ENCODE measurements at places on chromosomes 12 and 14.

- no peak for DNase-seq
Measured at GRCh38 chr12:4909410-4909733, 333 bp upstream of the KCNA1 start.

DNA sequence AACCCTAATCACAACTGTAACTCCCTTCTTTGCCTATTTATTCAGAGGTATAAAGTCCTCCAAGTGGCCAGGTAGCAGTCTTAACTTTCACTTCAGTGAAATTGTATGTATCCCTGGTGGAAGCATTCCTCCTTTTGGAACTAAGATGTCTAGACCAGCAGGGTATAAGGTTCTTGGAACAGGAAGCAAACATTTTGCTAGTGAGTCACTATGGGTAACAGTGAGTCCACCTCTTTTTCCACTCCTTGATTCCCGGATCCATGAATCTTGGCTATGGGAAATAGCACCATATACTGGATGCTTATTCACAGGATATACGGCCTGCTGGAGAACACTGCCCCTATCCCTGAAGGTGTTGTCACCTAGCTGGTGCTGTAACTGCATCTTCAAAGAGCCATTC lies 80.2 kb downstream of the KCNA5 start:
- DNase-seq: no peak

- DNase-seq: no peak
Measured at GRCh38 chr14:24958271-24958670, 91.7 kb downstream of the STXBP6 start.

GRCh38 chr12:112169966-112170365 lies 44.6 kb downstream of the TRAFD1 start:
- DNase-seq: no peak

DNA sequence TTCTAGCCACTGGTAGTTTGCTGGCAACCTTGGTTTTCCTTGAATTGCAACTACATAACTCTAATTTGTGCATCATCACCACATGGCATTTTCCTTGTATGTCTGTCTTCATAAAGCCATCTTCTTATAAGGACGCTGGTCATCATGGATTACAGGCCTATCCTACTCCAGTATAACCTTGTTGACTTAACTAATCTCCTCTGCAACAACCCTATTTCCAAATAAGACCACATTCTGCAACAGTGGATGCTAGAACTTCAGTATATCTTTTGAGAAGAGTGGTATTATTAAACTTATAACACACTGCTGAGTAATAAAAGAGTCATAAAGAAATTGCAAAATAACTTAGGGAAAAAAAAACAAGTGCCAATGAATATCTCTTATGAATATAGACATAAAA lies 511.8 kb upstream of the FOXG1 start:
- DNase-seq: no peak

- no peak for DNase-seq
Measured at GRCh38 chr12:64395739-64396138, 5.2 kb upstream of the C12orf56 start.

- no peak for DNase-seq
Measured at GRCh38 chr14:61147831-61148549, 133.1 kb downstream of the TMEM30B start.

DNA sequence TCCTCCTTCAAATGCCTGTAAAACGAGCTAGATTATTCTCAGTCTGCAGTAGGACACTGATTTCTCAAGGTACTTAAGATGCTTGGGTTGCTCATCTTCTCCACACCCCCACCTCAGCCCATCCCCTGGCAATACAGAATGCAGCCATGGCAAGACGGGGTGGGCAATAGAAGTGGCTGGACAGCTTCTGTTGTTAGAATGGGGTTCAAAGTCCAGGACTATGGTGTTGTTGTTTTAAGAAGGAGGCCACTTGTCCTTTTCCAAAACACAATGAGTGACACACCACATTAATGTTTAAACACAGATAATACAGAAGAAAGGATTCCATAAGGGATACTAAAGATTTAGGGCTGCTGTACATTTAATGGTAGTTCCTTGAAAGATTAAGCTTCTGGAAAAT lies 188.9 kb upstream of the BCL2L14 start:
- no peak for DNase-seq

- no peak for DNase-seq
Measured at GRCh38 chr12:131921866-131922769, 7.0 kb upstream of the PUS1 start.

DNA sequence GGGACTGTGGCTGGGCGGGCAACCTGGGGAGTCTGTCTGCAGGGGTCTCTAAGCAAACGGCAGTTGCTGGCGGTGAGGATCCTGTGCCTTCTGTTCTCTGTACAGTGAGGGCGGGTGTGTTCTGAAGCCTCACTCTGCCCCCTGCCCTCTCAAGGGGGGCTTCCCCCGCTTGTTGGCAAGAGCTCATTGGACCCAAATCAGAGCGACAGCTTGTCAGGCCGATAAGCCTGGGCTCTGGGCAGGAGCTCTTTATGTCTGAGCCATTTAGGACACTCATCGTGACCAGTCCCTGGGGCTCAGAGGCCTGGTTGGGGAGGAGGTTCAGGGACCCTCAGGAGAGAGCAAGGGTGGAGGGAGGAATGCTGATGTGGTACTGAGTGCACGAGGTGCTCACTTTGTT lies 136.0 kb downstream of the TSPAN9 start:
- DNase-seq: no peak

DNA sequence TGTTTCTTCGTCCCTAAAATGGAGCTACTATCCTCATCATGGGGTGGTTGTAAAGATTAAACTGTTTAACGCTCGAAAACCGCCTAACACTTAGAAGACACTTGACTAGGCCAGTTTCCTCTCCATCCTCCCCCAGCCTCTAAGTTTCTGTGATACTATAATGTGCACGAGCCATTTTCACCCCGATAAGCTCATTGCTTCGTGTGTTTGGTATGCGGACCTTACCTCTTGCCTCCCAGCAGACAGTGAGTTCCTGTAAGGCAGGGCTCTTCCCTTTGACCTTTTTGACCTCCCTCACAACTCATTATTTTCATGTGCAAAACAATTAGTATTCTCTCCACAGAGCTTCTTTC lies 499 bp upstream of the GXYLT1 start:
- DNase-seq: no peak

- no peak for DNase-seq
Measured at GRCh38 chr12:115386946-115387345, 703.0 kb upstream of the TBX3 start.

- DNase-seq: no peak
Measured at GRCh38 chr14:103091041-103091882, 3.3 kb upstream of the EXOC3L4 start.

- peak; percentile 18 for DNase-seq
Measured at GRCh38 chr12:10331642-10332239, 24.1 kb downstream of the KLRD1 start.

- no peak for DNase-seq
Measured at GRCh38 chr12:64746663-64747062, 12.5 kb downstream of the GNS start.

DNA sequence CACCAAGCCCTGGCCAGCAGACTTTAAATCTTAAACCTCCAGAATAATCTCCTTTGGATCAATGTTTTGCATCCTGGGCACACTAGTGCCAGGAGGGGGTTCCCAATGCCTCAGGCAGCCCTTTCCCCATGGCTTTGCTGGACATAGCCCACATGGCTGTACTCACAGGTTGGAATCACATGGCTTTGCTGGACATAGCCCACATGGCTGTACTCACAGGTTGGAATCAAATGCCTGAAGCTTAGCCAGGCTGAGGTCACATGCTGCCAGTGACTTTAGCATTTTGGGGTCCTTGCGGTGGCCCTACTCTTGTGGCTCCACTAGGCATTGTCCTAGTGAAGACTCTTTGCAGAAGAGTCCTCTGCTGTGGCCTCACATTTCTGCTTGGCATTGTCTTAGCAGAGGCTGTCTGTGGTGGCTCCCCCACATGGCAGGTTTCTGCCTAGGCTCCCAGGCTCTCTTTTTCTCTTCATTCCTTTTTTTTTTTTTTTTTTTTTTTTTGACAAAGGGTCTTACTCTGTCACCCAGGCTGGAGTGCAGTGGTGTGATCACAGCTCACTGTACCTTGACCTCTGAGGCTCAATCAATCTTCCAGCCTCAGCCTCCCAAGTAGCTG lies 13.0 kb downstream of the FLVCR2 start:
- no peak for DNase-seq

DNA sequence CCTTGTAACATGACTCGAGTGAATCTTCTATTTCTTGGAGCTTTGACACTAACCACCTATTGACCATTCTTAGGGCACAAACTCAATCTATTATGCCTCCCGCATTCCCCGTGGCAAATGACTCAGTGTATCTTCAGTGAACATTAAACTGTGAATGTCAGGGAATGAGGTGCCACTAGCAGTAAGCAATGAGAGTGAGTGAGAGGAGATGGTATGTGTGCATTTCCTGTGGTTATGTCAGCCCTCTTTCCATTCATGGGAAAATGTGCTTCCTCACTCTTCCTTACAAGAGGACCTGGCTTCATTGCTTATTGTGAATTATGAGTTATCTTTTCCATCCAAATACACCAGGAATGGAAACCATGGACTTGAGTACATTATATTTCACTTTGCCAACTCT lies 229.2 kb downstream of the EMP1 start:
- no peak for DNase-seq
